ENCODE measurements at places on chromosomes 2 and 18.

DNA sequence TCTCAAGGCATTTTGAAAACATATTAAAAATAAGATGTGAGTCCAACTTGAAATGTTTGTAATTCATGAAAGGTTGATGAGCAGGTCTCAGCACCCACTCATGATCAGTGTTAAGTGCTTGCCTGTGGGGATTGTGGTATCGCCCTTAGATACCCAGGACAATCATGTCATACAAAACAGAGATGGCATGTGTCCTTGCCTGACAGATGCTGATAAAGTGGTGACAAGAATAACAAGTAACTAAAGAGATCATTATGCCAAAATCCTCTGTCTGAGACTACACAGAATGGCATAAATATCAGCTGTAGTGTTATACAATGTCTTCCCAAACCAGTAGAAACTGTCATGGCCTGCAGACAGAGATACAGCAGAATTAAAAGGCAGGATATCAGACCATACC, 930.3 kb downstream of the SUCLG1 start:
- no peak for DNase-seq

DNA sequence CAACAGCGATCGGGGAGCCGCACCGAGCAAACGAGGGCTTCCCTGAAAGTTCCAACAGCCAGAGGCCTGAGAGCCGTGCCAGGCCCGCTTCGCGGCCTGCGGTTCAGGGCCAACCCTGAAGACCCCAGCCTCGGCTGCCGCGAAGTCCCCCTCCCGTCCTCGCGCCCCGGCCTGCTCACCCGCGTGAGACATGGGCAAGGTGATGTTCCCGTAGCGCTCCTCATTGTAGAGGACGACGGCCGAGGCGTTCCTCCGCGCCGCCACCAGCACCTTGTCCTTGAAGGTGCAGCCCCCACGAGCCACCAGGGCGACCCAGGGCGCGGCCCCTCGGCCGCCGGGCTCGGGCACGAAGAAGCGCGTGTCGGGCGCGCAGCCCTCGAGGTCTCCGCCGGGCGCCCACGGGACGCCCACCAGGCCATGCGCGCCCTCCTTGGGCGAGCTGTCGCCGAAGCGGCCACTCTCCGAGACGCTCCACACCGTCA, 510 bp downstream of the RNF149 start:
- DNase-seq = no peak

- DNase-seq = no peak
Observed at GRCh38 chr2:112031473-112032223, 23.4 kb upstream of the TMEM87B start.

- DNase-seq = no peak
Observed at GRCh38 chr2:26754972-26755670, 9.0 kb upstream of the SLC35F6 start.

- no peak for DNase-seq
Observed at GRCh38 chr2:157303612-157304011, 22.0 kb downstream of the ERMN start.

DNA sequence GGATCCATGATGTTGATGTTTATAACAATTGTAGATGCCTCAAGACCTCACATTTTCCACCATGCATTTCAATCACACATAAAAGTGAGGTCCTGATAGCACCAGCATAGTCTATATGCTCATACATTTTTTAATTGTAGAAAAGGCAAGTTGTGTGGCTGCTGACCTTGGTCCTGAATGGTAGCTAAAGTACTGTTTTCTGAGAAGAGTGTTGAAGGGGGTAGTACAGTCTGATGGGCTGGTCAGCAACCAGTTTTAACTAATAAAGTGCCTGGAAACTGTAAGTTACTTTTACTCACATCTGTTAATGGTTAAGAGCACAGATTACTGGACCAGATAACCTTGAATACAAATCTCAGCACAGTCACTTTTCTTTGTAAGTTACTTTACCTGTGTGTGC, 15.9 kb downstream of the ZNF638 start:
- no peak for DNase-seq

DNA sequence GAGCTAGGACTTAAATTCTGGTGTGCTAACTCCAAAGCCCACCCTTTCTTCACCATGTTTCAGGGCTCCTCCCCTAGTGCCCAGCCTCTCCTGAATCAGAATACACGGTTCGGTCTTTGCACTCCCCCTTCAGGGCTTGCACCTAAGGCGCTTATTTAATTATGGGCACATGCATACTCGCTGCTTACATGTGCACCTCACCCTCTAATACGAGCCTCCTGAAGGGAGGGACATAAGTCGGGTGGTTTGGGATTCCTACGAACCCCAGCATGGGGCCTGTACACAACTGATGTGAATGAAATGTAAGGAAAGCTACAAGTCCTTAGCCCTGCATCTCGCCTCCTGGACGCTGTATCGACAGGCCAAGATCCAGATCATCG, 435 bp downstream of the IFT172 start:
- DNase-seq = no peak

- DNase-seq = no peak
Observed at GRCh38 chr2:103785956-103786355, 1024.1 kb downstream of the TMEM182 start.

GRCh38 chr18:5476961-5477800, 66.6 kb downstream of the EPB41L3 start:
- no peak for DNase-seq

DNA sequence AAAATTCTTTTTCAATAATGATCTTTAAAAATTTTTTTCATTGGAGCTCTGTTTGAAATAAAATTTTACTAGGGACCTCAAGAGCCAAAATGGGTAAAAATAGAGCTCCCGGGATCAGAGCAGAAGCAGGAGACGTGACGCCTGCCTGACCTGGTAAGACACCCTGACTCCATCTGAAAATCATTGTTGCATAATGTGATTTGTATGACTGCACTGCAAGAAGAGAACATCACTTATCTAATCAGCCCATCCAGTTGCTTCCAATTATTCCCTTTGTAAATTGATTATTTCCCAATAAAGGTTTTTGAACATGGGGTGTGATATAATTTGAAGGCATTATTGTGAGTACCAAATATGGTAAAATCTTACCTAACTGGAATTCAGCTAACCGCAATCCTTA, 17.1 kb upstream of the TAF1B start:
- no peak for DNase-seq

DNA sequence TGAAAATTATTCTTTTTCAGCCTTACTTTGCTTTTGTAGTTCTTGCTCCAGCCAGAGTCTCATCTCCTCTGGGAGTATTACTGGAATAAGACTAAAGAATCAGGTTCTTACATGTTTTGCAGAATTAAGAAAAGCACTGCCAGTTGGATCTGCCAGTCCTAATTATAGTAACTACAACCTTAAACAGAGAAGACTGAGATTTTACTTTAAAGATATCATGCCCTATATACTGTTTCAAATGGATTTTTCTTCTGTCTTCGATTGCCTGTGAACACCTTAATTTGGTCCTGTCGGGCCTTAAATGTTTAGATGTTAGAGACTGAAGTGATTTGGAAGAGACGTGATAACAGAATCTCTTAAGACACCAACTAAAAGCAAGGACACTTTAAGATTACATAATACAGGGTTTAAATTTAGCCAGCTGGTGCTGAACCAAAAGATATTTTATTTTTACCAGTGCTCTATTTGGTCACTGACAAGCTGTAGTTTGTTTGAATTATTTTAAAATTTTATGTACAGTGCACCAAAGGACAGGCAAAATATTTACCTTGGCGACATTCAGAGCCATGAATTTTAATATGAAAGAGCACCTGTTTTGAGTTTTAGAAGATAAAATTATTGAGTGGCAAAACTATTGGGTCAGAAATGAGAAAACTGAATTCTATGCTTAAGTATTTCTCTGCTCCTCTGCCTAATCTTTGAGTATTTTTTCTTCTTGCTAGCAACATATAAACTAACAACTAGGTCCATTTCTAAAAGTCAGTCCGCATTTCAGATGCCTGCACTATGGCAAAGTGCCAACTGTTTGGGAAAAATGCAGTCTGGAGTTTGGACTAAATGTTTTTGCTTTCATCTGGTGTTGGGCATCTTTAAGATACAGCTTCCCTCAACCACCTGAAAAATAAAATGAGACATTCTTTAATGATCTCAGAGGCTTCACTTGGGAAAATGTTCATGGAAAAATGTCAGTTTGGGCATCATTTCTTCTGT, 300.0 kb downstream of the XIRP2 start:
- DNase-seq = no peak

GRCh38 chr2:203887677-203888076, 20.1 kb downstream of the CTLA4 start:
- DNase-seq = no peak

DNA sequence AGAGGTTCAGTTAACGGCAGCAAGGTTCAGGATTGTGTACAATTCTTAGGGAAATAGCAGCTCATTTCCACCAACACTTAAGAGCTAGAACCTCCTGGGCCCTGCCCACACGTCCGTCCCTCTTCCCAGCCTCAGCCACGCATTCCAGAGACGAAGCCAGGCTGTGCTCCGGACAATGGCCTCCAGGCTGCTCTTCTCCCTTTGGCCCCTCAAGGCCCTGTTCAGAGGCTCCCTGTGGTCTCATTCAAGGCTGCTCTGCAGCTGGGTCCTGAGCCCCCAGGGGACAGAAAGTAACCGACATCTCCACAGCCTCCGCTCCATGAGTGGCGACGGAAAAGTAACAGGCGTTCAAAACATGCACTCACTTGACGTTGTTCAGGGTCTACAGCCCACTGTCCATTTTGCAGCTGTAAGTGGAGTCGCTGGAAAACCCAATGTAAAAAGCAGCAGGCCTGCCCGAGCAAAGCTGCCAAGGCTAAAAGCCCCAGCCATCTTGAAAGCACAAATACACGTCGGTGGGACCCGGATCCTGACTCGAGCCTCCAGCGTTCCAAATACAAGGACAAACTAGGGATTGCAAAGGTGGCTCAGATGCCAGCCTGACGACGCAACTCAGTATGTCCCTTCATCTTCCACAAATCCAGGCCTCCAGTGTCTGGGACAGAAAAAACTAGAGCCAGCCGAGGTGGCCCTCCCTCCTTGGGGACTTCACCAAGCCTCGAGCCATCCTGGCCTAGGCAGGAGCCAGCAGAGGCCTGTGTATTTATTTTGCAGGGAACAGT, 76.9 kb downstream of the NDUFA10 start:
- DNase-seq = no peak

- no peak for DNase-seq
Observed at GRCh38 chr2:176902454-176902853, 310.1 kb upstream of the HNRNPA3 start.

GRCh38 chr2:242098445-242099128, 229.1 kb downstream of the RTP5 start:
- DNase-seq = no peak

DNA sequence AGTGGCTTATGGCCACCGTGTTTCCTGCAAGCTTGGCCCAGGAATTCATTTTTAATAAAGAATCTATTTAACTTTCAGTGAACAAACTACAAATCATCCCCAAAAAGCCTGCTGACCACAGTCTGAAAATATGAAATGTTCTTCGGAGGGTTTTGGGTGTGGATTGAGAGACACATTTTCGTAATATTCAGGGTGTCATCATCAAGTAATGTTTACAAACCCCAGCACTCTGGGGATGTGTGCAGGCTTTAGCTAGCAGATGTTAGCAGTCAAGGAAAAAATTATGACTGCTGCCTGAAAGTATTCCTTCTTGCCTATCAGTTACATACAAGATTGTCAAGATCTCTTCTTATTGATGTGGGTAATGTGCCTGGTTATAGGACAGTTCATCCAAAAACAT, 143.9 kb upstream of the FN1 start:
- DNase-seq = no peak

- DNase-seq = no peak
Observed at GRCh38 chr2:17272170-17272569, 246.1 kb downstream of the RAD51AP2 start.

GRCh38 chr2:164430166-164430783, 191.0 kb downstream of the GRB14 start:
- DNase-seq = no peak

GRCh38 chr18:2009942-2010697, 561.2 kb downstream of the METTL4 start:
- DNase-seq = no peak

DNA sequence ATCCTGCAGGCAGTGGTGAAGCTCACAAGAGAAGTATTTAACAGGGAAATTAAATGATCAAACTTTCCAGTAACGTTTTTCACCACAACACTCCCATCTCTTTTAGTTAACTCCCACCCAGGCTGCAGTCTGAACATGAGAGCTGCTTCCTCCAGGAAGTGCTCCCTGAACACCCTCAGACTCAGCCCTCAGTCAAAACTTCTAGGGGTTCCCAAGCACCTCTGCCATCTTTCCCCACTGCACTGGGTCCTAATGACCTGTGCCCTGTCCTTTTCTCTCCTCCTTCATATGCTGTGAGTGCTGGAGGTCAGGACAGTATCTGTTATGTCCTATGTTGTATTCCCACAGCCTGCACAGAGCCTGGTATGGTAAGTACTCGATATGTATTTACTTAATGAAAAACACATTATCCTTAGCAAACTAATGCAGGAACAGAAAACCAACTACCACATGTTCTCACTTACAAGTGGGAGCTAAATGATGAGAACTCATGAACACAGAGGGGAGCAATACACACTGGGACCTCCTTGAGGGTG, 49.2 kb upstream of the ASPRV1 start:
- no peak for DNase-seq

DNA sequence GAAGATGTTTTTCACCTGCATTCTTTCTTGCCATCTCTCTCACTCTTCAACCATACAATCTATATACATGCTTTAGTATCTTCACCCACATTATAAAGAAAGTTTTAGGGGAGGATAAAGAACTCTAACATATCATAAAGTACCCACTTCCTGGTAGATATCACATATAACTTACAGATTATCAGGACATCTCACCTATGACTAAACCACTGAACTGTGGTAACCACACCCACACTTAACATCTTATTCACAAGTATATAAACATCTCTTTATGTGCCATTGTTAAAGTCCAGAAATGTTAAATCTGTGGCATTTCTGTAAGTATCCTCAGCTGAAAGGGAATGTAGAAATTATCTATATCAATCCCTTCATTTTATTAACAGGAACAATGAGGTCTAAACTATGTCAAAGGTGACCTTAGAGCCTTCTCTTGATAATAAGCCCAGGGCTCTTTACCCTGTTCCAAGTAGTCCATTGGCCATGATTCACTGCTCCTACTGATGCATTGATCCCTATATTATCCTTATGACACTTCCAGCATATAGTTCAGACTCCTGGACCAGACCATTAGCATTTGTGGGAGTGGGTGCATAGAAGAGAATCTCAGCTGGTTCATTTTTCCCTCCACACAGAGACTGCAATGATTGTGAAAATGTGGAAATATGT, 182.4 kb downstream of the SUCLG1 start:
- DNase-seq = no peak

GRCh38 chr18:41371156-41372045, 583.6 kb upstream of the PIK3C3 start:
- DNase-seq = no peak

DNA sequence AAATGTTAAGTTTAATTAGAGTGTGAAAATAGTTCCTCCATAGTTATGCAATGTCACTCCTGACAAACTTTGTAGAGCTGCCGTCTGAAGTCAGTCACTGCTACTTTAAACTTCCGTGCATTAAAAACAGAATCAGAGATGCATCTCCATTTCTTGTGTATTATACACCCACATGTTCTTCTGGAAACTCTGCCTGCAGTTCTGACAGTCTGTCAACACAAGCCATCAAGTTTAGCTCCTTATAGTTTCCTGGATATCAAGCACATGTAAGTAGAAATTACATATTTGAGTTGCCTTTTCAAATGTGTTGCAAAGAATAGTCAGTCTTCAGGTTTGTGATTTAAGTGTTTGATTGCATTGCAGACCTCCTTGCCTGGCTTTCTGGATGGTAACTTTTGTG, 184.3 kb downstream of the CTNNA2 start:
- DNase-seq = no peak
